ENCODE measurements at places on chromosomes 7 and 10. TPM values are rescaled to one million over a fixed set of nuclear protein-coding genes. Genes with fewer than 3 reads are reported as not detected.

The PRPS1L1 gene
- polyA plus RNA-seq: not detected

The FEZF1 gene
- not detected for polyA plus RNA-seq

DNA sequence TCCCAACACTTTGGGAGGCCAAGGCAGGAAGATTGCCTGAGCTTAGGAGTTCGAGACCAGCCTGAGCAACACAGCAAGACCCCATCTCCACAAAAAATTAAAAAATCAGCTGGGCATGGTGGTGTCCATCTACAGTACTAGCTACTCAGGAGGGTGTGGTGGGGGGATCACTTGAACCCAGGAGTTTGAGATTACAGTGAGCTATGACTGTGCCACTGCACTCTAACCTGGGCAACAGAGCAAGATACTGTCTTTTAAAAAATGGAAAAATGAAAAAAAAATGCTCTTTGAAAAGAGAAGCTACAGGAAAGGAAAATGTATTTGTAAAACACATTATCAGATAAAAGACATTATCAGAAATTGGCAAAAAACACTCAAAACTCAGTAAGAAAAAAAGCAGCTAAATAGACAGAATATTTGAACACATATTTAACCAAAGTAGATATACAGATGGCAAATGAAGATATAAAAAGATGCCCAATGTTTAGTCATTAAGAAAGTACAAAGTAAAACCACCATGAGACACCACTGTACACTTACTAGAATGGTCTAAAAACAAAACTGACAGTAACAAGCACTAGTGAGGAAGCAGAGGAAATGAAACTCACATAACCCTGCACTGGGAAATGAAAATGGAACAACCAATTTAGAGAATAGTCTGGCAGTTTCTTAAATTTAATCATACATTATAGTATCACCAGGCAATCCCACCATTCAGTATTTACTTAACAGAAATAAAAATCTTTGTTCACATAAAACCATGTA is 40.5 kb downstream of the NRBF2 start:
- DNase-seq: no peak

DNA sequence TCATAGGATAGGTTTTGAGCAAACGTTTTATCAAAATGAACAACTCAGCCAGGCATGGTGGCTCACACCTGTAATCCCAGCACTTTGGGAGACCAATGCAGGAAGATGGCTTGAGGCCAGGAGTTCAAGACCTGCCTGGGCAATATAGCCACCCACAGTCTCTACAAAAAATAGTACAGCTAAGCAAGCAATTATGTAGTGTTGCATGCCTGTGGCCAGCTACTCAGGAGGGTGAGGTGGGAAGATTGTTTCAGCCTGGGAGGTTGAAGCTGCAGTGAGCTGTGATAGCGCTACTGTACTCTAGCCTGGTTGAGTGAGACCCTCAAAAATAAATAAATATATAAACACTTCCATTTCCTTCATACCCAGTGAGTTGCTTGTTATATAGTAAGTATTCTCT is 67.1 kb downstream of the LSMEM1 start:
- DNase-seq: no peak

DNA sequence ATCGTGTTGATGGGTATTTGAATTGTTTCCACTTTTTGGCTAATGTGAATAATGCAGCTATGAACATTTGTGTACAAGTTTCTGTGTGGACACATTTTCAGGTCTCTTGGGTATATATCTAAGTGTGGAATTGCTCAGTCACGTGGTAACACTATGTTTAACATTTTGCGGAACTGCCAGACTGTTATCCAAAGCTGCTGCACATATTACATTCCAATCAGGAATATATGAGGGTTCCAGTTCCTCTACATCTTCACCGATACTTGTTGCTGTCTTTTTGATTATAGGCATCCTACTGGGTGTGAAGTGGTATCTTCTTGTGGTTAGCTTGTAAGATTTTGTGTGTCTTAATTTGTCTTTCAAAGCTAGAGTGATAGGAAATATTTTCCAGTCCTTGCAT is 6.8 kb downstream of the PTPN12 start:
- DNase-seq: no peak

GRCh38 chr10:33498391-33498891 is 164.0 kb upstream of the NRP1 start:
- no peak for DNase-seq

GRCh38 chr10:114855776-114856543 is 34.4 kb downstream of the FHIP2A start:
- no peak for DNase-seq

GRCh38 chr10:19097151-19097550 is 48.5 kb downstream of the MALRD1 start:
- no peak for DNase-seq

- DNase-seq: no peak
Measured at GRCh38 chr10:65501259-65501658, 1424.6 kb upstream of the LRRTM3 start.
